Activated CD8-positive, alpha-beta T cell treated with anti-CD3 and anti-CD28 coated beads for 36 hours (primary cell): ENCODE measurements at places on chromosomes 2 and 18.

DNA sequence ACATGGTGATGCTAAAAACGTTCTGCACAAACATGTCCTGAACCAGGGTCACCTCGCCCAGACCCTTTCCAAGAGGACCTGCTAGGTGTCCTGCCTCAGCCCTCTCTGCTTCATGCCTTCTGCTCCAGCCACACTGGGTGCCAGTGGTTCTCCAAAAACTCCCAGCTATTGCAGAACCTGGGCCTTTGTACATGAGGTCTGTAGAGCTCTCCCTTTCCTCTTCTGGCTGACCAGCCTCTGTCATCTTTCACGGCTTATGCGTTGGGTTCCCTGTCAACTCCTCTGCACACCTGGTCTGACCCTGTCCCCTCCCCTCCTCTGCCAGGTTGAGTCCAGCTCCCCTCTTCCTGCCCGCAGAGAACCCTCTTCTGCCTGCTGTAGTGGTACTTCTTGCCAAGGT lies 35.5 kb upstream of the IGFBP5 start:
- no peak for DNase-seq

DNA sequence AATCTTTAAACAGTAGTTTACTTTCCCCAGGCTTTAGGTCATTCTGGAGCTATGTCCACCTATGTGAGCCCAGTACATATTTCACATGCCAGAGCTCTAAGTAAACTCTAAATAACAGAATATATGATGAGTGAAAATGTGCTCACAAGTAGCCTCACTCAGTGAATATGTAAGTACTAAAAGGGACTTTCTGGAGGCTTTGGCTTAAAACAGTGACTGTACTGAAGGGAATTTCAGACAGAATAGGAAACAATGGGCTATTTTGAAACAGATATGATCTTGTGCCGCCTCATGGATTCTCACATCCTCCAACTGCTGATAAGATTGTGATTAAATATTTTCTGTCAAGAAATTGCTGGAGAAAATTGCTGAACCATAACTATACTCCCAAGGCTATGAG lies 747.9 kb downstream of the SOCS6 start:
- no peak for DNase-seq

GRCh38 chr2:234996069-234996940 lies 44.5 kb downstream of the SH3BP4 start:
- no peak for DNase-seq

- no peak for DNase-seq
These were observed 384.6 kb downstream of the PLCL1 start for GRCh38 chr2:198188982-198189381.

DNA sequence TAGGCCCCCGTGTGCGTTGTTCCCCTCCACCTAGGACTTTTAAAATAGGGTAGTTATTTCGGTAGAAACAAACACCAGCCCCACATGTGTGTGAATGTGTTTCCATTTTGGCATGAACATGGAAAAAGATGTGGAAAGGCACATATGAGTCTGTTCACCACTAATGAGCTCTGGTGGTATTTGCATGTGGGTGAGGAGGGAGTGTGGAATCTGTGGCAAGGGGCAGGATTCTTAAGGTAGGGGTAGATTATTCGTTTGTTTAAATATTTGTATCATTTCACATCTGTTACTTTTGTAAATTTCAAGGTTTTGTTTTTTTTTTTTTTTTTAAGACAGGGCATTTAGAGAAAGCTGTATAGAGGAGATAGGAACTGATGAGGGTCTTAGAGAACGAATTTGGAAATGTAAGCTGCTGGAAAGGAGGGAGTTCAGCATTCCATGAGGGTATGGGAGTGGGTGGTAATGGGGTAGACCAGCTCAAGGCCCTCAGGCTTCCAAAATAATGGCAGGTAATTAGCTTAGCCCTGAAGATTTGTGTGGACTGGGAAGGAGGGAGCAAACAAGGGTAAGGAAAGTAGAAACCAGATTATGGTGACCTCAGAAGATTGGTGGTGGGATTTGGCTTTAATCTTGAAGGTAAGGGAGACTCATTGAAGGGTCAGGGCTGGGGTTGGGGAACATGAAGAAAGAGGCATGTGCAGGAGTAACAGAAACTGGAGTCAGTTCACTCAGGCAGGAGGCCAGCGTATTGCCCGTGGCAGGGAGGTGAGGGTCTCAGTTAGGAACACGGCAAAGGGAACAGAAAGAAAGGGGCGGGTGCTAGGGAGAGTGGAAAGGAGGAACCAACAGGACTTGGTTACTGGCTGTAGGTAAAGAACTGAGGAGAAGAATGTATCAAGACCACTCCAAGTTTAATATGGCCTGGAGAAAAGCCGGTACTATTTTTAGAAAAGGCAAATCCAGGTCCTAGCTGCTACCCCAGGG lies 123.6 kb downstream of the PLB1 start:
- DNase-seq = no peak

- no peak for DNase-seq
These were observed 93.7 kb downstream of the DYNAP start for GRCh38 chr18:54684784-54685183.

GRCh38 chr18:72605376-72605775 lies 61.2 kb upstream of the CBLN2 start:
- no peak for DNase-seq

DNA sequence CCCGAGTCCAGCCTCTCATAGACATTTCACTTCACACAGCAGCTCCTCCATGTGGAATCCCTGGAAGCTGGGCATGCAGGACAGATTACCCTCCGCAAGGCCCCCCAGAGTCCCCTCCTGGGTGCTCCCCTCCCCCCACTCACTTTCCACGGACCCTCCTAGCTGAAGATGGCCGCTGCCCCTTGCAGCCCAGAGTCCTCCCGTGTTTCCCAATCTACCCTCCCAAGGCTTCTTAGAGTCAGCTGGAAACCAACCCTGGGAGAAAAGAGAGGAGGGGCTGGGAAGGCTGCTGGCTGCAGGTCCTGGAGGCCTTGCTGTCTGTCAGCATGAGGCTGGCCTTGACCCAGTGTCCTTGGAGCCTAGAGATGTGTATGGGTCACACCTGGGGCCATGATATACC lies 49.0 kb upstream of the HAAO start:
- DNase-seq = no peak

DNA sequence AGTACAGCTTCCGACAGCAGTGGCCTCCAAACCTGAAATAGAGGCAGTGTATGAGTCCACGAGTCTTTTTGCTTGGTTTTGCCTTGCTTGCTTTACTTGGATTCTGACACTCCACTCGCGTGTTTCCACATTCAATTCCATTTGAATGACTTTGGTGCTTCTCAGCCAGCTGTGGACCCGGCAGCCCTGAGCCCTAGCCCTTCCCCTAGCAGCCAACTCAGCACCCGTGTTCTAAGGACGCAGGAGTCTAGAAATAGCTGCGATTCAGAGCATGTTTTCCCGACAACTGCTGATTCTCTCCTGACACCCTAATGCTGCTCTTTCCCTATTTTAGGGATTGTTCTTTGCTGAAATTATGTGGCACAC lies 20.6 kb downstream of the LRRFIP1 start:
- no peak for DNase-seq
